ENCODE measurements at places on chromosomes 16 and 17.

- peak; percentile 51 for DNase-seq
Observed at GRCh38 chr17:43907998-43908721, 824 bp upstream of the MPP2 start.

- DNase-seq, result no peak
Observed at GRCh38 chr17:51487947-51488346, 227.6 kb downstream of the UTP18 start.

DNA sequence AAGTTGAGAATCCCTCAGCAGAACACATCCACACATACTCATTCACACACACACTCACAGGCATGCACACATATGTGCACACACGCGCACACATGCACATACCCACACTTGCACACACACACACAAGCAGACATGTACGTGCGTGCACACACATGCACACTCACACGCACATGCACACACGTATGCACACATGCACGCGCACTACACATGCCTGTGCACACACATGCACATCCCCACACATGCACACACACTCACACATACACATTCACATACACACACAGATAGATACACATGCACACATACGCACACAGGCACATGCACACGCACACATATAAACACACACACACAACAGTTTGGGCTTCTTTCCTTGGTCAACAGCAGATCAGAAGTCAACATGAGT, 24.0 kb downstream of the GSG1L start:
- DNase-seq, result no peak

DNA sequence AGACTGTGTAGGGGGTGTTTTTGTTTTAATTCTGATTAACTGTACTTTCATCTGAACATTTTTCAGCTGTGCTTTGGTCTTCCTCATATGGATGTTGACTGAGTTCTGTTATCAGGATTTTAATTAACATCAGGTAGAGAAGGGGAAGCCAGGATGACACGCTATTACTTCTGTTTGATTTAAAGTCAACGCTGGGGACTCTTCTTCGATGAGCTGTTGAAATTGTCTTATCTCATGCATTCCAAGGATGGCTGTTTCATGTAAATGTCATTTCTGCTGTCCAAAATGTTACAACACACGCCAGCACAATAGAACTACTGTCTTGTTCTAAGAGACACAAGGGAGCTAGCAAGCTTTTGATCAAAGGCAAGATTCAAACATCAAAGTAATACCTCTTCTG, 263.3 kb upstream of the CDH5 start:
- peak; percentile 22 for DNase-seq

DNA sequence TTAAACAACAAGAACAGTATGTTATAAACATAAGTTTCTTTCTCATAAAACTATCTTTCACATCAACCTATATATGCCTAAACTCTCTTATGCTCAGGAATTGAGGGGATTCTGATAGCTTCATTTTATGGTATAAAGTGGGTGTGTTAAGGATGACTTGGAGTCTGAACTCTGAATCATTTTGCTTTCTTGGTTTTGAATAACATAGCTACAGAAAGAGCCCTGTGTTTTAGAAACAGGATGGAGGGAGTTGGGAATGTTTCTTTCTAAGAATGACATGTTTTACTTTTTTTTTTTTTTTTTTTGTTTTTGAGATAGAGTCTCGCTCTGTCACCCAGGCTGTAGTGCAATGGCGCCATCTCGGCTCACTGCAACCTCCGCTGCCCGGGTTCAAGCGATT, 50.1 kb downstream of the RHOT1 start:
- DNase-seq, result peak; percentile 19

GRCh38 chr17:45288825-45289224, 26.9 kb upstream of the SPATA32 start:
- DNase-seq, result no peak

DNA sequence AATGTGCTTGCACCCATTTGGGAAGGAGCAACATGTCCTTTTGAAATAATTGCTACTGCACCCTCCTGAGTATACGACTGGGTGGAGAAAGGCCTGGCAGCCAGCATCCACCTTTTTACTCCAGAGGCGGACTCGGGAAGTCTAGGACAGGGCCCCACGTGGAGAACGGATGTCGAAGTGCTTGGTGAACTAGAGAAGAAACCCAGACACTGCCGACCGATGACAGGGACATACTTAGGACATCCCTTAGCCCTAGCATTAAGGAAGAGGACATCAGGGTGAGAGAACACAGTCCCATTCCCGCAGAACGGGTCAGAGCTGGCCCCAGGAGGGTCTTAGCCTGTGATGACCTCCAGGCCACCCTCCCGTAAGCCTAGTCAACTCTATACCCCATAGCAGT, 3.8 kb downstream of the YBX2 start:
- DNase-seq, result no peak

GRCh38 chr17:43766413-43767052, 7.9 kb upstream of the SOST start:
- peak; percentile 27 for DNase-seq

DNA sequence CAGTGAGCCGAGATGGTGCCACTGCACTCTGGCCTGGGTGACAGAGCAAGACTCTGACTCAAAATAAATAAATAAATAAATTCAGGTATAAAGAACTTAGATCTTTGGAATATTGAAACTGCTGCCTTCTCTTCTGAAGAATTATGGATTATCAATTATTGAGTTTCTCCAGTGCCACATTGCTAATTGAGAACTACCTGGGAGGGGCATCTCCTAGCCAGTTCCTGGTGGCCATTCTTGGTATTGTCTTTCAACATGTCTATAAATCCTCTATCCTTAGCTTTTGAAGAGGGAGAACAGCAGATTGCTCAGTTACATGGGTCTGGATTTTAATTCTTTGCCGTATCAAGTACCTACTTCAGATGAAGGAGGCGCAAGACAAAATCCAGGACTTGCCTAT, 29.2 kb downstream of the CALCOCO2 start:
- DNase-seq, result no peak

- no peak for DNase-seq
Observed at GRCh38 chr17:1978396-1978949, 46.7 kb downstream of the RTN4RL1 start.

GRCh38 chr17:29807520-29808361, 122.3 kb downstream of the SSH2 start:
- peak; percentile 72 for DNase-seq

DNA sequence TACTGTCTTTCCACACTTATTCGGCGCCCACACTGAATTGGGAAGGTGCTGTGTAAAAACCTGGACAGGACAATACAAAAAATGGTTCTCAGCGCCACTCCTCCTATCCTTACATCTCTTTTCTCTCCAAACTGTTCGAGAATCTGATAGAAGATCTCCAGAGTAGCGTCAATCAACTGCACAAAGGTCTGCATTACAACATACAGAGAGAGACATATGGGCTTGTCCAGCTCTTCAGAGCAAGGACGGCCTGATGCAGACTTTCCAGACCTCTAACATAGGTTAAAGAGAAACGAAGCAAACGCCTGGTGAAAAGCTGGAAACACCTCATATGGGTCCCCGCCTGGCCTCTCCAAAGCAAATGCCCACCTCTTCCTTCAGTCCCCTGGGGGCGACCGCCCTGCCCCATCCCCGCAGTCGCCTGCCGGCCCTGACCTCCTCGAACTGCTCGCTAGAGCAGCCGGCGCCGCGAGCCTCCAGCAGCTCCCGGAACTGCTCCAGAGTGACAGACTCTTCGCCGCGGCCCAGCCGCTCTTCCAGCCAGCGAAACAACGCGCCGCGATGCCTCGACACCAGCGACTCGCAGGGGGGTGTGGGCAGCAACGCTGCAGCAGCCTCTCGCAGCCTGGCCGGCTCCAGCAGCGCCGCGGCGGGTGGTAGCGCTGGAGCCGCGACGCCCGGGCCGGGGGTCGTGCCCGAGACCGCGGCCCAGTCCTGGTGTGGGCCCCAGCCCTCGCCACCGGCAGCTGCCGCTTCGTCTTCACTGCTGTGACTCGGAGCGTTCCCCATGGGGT, 526 bp downstream of the ZZEF1 start:
- DNase-seq, result peak; percentile 18

DNA sequence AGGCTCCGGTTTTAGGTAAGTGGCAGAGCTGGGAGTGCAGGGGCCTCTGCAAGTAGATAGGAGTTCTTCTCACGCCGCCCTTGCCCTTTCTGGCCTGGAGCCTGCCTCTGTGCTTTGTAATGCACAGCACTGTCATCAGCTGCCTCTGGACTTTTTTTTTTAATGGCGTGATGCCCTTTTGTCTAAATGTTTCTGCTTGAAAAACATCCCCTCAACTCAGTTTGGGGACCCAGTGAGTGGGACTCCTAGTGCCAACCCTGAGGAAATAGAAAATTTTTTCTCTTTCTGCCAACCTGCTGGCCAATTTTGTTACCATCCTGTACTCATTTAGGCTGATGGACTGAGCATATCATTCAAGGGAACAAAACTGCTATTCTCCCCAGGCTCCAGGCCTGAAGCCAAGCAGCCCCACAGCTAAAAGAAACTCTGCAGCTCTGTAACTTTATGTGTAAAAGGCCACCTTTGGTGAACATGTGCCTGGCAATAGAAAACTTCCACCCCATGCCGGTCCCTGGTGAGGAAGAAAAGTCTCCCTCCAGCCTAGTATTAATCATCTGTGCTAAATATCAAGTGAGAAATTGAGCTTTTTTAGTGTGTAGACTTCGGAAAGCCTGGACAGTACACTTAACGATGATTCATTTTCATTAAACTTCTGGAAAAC, 22.5 kb downstream of the SLC6A2 start:
- DNase-seq, result no peak

Measured in brain microvascular endothelial cell (primary cell).